ENCODE measurements at places on chromosomes 3 and 15.
A peak's percentile ranks its signal among the peaks of the same experiment; 100 is the strongest.

DNA sequence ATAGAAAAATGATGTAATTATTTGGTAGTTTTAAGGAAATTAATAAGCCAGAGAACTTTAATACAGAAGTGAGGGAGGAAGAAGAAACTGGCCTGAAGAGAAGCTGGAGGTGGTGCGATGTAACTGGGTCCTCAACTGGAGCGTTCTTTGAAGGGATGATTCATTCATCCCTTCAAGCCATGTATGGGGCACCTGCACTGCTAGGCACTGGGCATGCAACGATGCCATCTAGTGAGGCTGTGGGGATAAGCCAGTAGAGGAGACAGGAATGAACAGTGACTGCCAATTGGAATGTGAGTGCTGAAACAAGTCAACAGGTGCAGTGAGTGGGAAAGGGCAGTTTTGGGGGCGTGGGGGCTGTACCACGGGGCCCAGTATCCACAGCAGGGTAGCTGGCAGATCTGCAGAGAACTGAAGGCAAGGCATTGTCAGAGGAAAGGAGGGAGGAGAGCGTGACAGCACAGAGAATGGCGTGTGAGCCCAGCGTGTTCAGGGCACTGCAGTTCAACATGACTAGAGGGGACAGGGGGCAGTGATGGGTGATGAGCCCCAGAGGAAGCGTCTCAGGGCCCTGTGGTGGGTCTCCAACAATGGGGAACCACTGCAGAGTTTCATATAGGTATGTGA, 3.8 kb upstream of the KIF23 start:
- DNase-seq = peak; percentile 29

GRCh38 chr15:42502477-42502876, 7.0 kb downstream of the SNAP23 start:
- no peak for DNase-seq

DNA sequence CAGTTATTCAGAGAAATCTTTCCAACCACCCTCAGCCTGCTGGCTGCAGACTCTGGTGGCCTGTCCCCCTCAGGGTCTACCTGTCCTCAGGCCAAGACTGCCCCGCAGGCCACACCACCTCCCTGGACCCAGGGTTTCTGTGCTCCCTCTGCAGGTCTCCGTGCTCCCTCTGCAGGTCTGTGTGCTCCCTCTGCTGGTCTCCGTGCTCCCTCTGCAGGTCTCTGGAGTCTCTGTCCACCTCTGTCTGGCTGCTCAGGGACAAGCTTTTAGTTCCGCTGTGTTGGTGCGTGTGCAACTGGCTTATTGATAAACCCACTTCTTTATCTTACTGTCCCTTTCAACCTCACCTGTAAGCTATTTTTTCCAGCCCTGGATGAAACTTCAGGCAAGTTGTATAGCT, 30.1 kb downstream of the BDH1 start:
- DNase-seq = peak; percentile 34

DNA sequence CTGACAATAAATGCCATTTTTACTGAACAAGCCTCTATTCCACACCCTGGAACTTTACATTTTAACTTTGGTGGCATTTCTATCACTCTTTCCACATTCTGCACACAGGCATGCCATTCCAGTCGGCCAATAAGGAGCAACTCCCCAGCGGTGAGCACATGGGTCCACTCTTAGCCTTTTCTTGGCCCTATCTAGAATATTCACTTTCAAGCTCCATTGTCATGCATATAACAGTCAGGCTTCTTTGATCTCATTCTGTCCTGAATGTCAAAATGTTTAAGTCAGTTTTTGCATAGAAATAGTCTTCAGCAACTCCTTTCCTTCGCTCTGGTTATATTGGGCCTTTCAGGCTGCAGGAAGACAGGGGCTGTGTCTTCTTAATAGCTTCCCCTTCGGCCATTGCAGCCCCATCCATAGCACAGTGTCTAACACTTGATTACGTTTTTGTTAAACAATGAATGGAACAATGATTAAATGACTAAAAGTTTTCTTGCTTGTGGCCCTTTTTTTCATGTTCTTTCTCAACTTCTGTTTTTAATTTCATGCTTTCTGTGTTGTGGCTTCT, 427.3 kb downstream of the MFSD1 start:
- DNase-seq = no peak

DNA sequence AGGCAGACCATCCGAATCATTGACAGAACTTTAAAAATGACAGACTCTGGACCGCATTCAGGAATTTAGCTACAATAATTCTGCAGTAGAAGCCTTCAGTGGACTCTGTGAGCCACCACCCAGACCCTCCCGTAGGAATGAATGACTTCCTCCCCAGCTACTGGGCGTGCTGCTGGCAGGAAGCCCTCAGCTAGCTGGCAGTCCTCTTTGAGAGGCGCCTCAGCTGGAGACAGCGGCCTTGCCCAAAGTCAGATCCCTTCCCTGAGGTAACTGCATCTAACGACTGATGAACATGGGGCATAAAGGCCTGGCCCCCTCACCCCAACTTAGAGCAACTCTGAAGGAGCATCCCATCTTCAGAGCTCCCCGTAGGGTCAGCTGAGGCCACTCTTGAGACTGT, 25.8 kb downstream of the CRABP1 start:
- DNase-seq = peak; percentile 47

DNA sequence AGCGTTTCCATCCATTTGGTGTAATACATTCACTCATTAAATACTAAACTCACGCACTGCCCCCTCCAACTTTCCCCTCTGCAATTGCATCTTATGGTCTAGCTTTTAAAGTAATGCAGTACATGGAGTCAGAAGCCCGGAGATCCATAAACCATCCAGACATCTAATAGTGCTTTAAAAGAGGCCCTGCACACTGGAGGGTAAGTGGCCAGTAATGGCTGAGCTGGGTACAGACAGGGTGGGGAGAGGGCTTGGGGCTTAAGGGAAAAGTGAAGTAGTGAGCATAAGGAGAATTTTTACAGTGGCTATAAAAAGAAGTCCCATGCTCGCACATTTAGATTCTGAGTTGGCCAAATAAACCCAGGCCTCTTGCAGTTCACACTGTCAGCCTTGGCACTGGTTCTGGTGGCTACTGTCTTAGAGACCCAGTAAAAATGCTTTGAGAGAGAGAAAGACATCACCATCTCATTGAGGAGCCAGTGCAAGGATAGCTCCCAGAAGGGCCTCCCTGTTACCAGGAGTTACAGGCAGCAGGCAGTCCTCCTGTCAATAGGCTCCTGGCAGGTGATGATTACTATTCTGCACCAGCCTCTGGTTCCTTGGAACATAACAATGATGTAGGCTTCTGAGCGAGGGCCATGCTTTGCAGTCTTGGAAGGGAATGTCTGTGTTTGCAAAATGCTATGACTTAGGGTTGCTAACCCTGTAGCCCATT, 112.6 kb upstream of the NEO1 start:
- no peak for DNase-seq

DNA sequence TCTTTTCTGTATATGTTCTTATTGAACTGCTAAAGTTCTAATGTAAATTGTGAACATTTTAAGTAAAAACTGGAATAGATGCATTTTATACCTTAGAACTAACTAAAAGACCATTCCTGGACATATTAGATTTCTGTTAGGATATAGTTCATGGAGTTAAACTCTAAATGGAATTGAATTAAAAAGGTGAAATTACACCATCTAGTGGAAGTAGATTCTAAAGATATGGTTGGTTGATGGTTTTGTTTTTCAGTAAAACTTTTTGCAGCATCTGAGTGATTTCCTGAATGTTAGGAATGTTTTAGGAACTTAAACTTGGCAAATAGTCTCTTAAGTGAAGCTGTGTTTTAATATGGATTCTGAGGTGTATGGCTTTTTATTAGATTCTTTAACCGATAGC, 96.8 kb downstream of the SLMAP start:
- DNase-seq = peak; percentile 50

GRCh38 chr15:32829436-32829835, 111.6 kb downstream of the GREM1 start:
- DNase-seq = no peak

DNA sequence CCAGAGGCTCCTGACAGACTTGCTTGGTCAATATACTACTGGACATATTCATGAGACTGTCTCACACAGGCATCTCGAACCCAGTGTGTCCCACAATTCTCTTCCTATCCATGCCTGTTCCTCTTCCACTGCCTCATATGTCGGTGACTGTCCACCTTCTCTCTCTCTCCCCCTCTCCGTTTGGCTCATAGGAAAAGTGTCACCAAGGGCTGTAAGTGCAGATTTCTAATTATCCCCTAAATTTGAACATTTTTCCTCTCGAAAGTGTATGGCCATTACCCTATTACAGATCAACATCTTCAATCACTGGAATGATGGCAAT, 22.5 kb upstream of the MUC20 start:
- DNase-seq = no peak

- no peak for DNase-seq
Observed at GRCh38 chr15:44186705-44187104, 8.4 kb downstream of the FRMD5 start.

DNA sequence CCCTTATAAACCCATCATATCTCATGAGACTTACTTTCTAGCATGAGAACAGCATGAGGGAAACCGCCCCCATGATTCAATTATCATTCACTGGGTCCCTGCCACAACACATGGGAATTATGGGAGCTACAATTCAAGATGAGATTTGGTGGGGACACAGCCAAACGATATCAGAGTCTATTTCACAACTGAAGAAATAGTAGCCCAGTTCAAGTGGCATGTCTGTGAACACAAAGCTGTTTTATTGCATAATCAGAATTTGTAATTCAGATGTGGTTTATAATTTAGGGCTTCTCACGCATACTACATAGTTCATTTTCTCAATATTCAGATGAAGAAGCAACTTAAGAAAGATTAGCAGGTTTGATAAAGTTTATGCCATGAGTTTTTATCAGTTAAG, 1188.0 kb upstream of the ALCAM start:
- DNase-seq = peak; percentile 32

GRCh38 chr3:53174346-53175250, 13.6 kb downstream of the PRKCD start:
- DNase-seq = no peak

GRCh38 chr15:94086341-94086740, 145.0 kb upstream of the MCTP2 start:
- peak; percentile 34 for DNase-seq

- DNase-seq = no peak
Observed at GRCh38 chr15:40932649-40933516, 3.7 kb downstream of the DLL4 start.

DNA sequence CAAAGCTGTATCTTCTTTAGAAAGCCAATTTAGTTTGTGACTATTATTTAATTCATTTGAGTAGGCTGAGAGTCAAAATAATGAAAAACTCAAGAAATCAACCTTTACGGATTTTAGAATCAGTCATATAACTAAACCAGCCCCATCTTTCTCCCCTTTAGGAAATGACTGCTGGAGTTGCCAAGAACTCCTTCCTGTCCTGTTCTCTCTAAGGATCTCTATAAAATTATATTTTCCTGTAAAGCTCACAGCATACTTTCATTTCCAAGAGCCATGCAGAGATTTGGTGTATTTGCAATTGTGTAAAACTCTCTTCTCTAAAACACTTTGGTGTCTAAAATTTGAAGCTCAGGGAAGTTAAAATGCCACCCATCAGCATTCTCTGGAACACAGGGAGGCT, 323.4 kb upstream of the GBE1 start:
- DNase-seq = no peak

DNA sequence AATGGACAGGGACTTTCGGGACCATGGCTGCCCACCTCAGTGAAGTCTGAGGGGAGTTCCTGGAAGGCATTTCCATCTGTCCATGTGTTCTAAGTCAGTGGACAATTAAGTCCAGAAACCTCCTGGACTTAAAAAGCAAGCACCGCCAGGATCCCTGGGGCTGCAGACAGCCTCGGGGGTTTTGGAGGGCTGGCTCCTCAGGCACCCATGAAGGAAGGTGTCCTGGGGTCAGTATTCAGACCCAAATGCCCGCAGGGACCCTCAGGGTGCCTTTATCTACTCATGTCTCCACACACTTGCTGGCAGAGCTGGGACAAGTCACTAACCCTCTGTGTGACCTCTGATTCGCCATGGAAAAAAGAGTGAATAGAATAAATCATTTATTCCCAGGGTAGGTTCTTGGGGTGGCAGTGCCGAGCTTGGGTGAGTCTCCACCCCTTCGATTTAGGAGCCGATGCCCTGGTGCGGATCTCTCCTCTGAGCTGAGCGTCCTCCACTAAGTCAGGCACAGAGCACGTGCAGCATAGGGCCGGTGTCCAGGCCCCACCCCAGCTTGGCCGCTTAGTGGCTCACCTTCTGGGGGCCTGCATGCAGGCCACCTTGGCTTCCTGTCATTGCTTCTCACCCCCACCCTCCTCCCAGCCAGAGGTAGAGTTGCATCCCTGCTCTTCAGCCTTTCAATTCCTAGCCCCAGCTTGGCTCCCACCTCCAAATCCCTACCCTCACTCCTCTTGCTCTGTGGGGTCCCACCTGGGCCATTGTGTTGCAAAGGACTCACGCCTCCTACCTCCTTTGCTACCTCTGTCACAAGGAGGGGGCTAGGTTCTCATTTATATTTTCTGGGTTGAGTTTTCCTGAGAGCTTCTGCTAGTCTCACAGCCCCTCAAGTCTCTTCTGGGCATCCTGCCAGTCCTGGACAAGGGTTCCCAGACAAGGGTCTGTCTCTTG, 19.9 kb downstream of the SLC6A6 start:
- DNase-seq = no peak

- no peak for DNase-seq
Observed at GRCh38 chr3:127337001-127337400, 49.2 kb upstream of the PRR20G start.

GRCh38 chr15:25959100-25959499, 96.0 kb upstream of the ATP10A start:
- no peak for DNase-seq

DNA sequence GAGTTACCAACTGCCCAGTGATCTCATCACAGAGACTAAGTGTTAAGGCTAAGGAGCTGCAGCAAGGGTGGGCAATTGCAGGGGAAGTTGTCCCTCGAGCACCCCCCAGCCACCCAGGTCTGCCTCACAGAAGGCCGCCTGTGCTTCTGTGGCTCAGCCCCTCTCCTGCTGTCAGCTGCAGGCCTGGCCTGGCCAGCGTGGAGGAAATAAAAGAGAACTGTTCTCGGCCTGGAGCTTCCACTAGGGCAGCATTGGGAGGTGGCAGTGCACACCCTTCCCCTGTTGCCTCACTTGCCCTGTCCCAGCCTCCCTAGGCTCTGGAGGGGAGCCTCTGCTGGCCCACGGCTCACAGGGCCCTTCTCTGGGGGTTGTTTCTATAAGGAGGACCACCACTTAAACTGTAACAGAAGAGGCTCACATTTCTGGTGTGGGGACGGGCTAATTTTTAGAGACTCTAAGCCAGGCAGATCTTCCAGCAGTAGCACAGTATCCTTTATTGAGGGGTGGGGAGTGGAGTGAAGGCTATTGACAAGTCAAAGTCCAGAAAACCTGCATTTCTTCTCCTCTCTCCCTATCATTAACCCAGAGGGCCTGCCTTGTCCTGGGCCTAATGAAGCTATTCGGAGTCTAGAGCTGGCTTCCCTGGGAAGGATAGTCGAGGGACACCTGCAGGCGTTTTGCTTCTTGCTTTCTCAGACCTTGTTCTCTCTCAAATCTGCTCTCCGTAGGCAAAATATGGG, 75.6 kb upstream of the ADPGK start:
- DNase-seq = no peak

DNA sequence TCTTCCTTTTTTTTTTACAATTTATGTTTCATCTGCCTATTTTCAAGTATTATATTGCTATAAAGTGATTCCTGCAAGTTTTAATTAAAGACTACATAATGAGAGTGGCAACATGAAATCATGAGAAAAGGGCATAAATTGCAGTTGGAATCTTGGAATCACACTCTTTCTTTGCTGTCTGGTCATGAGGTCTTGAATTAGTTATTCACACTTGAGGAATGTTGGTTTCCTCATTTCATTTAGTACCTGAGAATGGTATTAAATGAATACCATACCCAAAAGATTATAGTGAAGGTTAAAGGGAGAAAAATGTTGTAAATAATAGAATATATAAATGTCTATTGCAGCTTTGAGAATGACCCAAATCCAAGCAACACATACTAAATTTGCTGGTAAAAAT, 25.8 kb upstream of the CNTN3 start:
- DNase-seq = peak; percentile 33

Measured in AG10803 (cell line).